Ovary (tissue), 10 donors: ENCODE measurements at places on chromosomes 7 and 10. TPM values are rescaled to one million over a fixed set of nuclear protein-coding genes. Genes with fewer than 3 reads are reported as not detected.

Gene COX15
- total RNA-seq, result 37.2 TPM

DNA sequence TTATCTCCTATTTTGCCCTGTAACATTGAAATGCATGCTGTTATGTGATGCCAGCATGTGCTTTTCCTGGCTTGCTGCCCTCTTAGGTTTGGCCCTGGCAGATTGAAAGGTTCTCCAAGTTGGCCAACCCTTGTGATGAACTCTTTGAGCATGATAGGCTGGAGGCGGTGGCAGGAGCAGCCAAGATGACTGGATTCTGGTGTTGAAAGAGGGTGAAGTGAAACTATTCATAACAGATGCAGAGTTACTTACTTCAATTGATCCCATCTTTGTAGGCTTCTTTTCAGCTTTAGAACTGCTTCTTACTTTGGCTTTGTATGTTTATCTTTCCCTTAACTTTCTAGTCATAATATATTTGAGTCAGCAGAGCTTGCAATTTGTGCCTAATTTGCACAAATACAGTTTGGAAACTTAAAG is 57.6 kb downstream of the BICC1 start:
- H3K4me3 ChIP-seq, result no peak overlapping the region
- peaks cover 9% of the 10 kb centered on the region for H3K4me1 ChIP-seq
- DNase-seq, result no peak

- H3K27ac ChIP-seq, result no peak overlapping the region
- no peaks in the 10 kb centered on the region for H3K36me3 ChIP-seq
- H3K4me3 ChIP-seq, result no peak overlapping the region
- H3K4me1 ChIP-seq, result peaks cover 2% of the 10 kb centered on the region
Observed at GRCh38 chr7:49802600-49802999, 29.2 kb downstream of the VWC2 start.

GRCh38 chr10:129617768-129618167 is 150.7 kb downstream of the MGMT start:
- DNase-seq, result no peak
- H3K4me1 ChIP-seq, result peaks cover 9% of the 10 kb centered on the region
- no peak overlapping the region for H3K4me3 ChIP-seq
- H3K27ac ChIP-seq, result no peak overlapping the region
- no peaks in the 10 kb centered on the region for H3K27me3 ChIP-seq
- no peaks in the 10 kb centered on the region for H3K36me3 ChIP-seq

- H3K4me3 ChIP-seq, result no peak overlapping the region
- DNase-seq, result no peak
- H3K27me3 ChIP-seq, result no peaks in the 10 kb centered on the region
- no peak overlapping the region for H3K27ac ChIP-seq
- H3K36me3 ChIP-seq, result no peaks in the 10 kb centered on the region
- no peaks in the 10 kb centered on the region for H3K4me1 ChIP-seq
Observed at GRCh38 chr10:7185367-7185690, 225.5 kb downstream of the SFMBT2 start.

Gene SMO
- total RNA-seq, result 36.9 TPM

DNA sequence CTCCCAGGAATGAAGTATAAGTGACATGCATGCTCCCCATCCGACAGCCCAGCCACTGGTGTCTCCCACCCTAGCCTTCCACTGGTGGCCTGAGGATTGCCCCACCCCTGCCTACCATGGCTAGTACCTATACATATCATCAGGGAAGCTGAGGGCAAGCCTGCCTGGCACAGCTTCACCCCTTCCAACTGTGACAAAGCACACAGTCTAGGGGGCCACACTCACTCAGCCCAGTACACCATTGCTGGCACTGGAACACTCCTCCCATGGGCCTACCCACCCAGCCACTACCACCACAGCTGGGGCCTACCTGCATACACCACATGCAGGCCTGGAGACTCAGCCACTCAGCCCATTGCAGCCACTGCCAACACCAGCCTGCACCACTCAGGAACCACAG is 393.1 kb upstream of the STEAP1 start:
- no peaks in the 10 kb centered on the region for H3K36me3 ChIP-seq
- H3K4me1 ChIP-seq, result no peaks in the 10 kb centered on the region
- no peak overlapping the region for H3K4me3 ChIP-seq
- H3K27me3 ChIP-seq, result no peaks in the 10 kb centered on the region

Gene LDB3
- total RNA-seq, result 1.7 TPM

DNA sequence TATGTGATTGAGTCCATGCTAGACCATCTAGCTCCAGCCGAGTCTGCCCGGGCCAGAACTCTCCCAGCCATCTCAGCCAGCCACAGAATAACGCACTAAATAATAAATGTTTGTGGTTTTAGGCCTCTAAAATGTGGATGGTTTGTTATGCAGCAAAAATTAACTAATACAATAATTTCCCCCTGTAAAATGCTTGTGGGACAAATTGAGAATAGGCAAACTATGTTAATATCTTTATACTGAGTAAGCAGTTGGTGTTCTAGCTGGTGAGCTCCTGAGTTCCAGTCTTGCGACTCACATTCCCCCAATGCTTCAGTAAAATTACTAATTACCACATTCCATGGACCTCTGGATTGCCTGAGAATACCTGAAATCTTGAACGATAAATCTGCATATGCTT is 316.8 kb upstream of the NFE2L3 start:
- H3K4me3 ChIP-seq, result no peak overlapping the region
- no peak overlapping the region for H3K27ac ChIP-seq
- peaks cover 18% of the 10 kb centered on the region for H3K4me1 ChIP-seq
- H3K27me3 ChIP-seq, result no peaks in the 10 kb centered on the region

GRCh38 chr7:24135003-24135817 is 148.8 kb upstream of the NPY start:
- no peak overlapping the region for H3K27ac ChIP-seq
- no peaks in the 10 kb centered on the region for H3K36me3 ChIP-seq
- no peaks in the 10 kb centered on the region for H3K4me1 ChIP-seq
- no peak overlapping the region for H3K4me3 ChIP-seq

Gene UFSP1
- total RNA-seq, result 3.7 TPM

Gene MALRD1
- 3.2 TPM for total RNA-seq

Gene PRPS1L1
- not detected for total RNA-seq

Gene CNPY1
- not detected for total RNA-seq

- H3K4me3 ChIP-seq, result no peak overlapping the region
- no peaks in the 10 kb centered on the region for H3K4me1 ChIP-seq
- DNase-seq, result peak; percentile 42
- no peaks in the 10 kb centered on the region for H3K36me3 ChIP-seq
- no peaks in the 10 kb centered on the region for H3K27me3 ChIP-seq
Observed at GRCh38 chr10:70274643-70275042, 9.2 kb downstream of the NPFFR1 start.

DNA sequence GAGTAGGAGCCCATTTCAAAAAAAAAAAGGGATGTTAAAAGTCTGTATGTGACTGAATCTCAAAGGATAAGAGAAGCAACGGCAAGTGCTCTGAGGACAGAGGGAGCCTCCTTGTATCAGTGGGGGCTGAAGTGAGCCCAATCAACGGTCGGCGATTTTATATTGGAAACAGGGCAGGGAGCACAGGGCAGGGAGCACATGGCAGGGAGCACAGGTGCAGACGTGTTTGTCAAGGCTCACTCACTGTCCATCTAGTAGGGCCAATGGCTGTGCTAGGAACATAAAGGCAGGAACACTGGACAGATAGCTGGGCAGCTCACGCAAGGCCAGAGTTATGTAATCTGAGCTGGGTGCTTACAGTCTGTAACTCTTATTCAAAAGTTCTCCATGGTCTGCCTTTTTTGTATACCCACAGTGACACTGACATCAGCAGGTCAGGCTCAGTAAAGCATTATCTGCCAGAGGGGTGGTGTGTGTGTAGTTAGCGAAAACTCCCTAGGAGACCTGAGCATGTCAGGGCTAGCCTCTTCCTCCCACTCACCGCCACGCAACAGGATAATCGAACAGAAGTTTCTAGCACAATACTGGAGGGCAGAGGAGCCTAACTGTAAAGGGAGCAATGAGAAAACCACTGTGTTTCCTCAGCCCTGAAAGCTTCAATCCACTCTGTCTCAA is 15.4 kb downstream of the AKR1B1 start:
- no peak for DNase-seq
- H3K27ac ChIP-seq, result no peak overlapping the region
- no peaks in the 10 kb centered on the region for H3K27me3 ChIP-seq
- no peaks in the 10 kb centered on the region for H3K4me1 ChIP-seq
- H3K4me3 ChIP-seq, result no peak overlapping the region

Gene GOLGA7B
- 0.05 TPM for total RNA-seq

- H3K4me1 ChIP-seq, result peaks cover 5% of the 10 kb centered on the region
- H3K4me3 ChIP-seq, result no peak overlapping the region
- H3K27me3 ChIP-seq, result no peaks in the 10 kb centered on the region
Observed at GRCh38 chr10:59688921-59689351, 20.7 kb downstream of the SLC16A9 start.

GRCh38 chr7:128422842-128423241 is 13.1 kb upstream of the IMPDH1 start:
- no peaks in the 10 kb centered on the region for H3K27me3 ChIP-seq
- no peaks in the 10 kb centered on the region for H3K36me3 ChIP-seq
- no peak for DNase-seq
- H3K4me3 ChIP-seq, result no peak overlapping the region
- peaks cover 12% of the 10 kb centered on the region for H3K4me1 ChIP-seq
- H3K27ac ChIP-seq, result no peak overlapping the region

DNA sequence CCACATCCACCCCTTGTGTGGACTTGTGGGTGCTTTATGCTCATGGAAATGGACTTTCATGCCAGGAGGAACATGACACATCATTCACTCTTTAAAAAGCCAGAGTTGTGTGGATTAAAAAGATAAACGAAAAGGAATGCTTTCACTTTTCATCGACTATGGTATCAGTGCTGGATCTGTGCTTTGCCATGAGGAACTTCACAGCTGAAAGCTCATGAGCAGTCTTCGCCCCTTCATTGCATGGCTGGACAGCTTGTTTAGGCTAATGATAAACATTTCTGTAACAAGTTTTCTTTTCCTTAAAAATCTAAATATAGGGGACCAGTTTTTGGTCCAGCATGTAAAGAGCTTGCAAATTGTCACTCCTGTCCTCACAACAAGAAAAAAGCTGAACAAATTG is 173.6 kb upstream of the NPS start:
- no peak for DNase-seq
- H3K36me3 ChIP-seq, result no peaks in the 10 kb centered on the region
- H3K27ac ChIP-seq, result no peak overlapping the region

Gene NPC1L1
- total RNA-seq, result 0.10 TPM

DNA sequence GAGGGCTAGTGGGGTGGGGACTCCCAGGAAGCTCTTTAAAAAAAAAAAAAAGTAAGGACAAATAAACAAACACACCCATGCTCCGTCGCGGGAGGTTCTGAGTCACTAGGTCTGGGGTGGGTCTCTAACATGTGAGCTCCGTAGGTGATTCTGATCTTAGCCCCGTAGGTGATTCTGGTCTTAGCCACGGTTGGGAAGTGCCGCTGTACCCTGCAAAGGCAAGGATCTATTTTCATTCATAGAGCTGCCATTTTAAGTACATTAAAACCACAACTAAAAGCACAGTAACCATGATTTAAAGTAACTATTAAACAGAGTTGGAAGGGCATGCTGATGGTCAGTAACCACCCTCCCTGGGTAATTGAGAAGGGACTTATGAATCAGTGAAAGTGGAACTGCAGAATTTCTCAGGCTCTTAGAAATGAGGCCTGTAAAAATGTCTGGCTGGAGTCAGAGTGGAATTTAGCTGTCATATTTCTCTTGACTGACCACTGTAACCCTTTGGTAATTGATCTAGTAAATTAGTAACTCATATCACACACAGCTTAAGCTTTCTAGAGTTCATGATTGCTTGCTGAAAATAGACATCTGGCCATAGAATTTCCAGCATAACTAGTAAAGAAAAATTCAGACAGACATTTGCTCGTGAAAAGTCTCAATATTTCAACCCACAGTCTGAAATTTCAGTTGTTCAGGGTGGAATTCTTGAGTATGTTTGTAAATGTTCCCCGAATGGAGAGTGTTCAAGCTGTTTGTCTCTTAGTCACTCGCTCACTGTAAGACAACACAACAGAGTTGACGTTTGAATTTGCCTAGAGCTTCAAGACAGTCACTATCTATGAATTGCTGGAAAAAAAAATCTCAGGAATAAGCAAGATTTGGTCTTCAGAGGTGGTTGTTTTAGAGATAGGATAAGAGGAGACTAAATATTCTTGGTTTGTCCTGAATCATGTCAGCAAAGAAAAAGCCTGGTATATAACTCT is 34.2 kb upstream of the TCF7L2 start:
- H3K27me3 ChIP-seq, result no peaks in the 10 kb centered on the region
- H3K27ac ChIP-seq, result no peak overlapping the region
- no peak for DNase-seq
- no peaks in the 10 kb centered on the region for H3K4me1 ChIP-seq

Gene PNLIPRP1
- total RNA-seq, result 2.3 TPM

DNA sequence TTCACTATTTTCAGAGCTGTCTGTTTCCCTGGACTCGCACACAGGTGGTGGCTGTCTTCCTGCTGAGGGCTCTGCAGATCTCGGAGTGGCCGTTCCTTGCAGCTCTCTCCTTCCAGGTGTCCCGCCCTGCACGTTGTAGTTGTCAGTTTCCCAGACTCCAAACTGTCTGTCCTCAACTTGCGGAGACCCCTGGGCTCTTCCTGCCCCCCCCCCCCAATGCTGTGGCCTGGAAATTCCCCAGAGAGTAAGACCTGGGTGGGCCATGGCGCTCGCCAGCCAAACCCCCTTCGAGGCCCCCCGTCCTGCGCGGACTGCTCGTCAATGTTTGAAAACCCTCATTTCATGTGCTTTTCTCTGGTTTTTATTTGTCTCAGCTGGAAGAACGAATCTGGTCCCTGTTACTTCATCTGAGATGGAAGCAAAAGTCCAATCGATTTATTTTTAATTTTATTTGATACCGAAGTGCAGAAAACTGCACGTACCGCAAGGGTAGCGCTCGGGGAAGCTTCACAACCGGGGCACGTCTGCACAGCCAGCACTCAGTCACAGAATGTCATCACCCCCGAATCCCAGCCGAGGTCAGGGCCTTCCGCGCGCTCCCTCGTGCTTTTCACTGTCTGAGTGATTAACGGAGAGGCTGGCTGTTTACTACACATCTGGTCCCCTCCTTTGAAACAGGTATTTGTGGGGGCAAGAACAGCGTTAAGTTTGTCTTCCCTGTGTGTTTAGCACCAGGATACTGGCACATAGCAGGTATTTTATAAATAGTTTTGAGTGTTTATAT is 46.4 kb upstream of the NKX6-2 start:
- H3K27me3 ChIP-seq, result no peaks in the 10 kb centered on the region
- DNase-seq, result no peak
- H3K4me3 ChIP-seq, result no peak overlapping the region
- no peaks in the 10 kb centered on the region for H3K36me3 ChIP-seq

Gene SAMD9
- 9.0 TPM for total RNA-seq

DNA sequence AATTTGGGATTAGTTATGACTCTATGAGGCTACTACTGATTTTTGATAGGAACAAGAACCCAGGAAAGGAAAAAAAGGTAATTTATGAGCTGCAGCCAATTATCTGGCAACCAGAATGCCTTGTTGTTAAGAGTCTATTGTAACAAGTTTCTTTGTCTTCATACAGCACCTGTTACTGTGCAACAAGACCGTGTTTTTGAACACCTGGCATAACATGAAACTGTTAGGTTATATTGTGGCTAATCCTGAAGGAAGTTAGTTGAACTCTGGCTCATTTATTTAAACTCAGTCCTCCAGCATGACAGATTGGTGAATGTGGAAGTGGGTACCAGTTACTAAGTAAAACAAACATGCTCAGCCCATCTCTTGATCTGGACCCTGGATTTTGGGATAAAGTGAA is 33.0 kb downstream of the RALA start:
- H3K27me3 ChIP-seq, result no peaks in the 10 kb centered on the region
- H3K4me3 ChIP-seq, result no peak overlapping the region
- no peak for DNase-seq
- H3K27ac ChIP-seq, result no peak overlapping the region
- H3K4me1 ChIP-seq, result peaks cover 2% of the 10 kb centered on the region
- H3K36me3 ChIP-seq, result no peaks in the 10 kb centered on the region
